SK-N-MC (cell line): ENCODE measurements at places on chromosomes 12 and 14.

GRCh38 chr12:42638697-42639096 is 49.2 kb upstream of the PRICKLE1 start:
- no peak for DNase-seq

DNA sequence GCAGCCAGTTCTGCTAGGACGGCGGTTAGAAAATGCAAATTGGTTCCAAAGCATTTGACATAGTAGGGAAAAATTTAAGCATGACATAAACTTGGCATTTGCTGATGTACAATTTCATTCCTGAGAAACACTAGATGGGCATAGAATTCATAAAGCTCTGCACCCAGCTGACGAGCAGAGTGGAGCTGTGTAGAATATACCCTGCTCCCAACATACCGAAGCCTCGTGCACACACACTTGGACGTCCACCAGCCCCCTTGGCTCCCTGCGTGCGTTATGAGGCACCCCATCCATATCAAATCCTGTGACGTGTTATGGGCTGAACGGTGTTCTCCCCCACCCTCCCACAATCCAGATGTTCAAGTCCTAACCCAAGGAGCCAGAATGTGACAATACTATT is 65.4 kb downstream of the CLMN start:
- DNase-seq: no peak

GRCh38 chr12:109653890-109654289 is 59.7 kb upstream of the FAM222A start:
- no peak for DNase-seq

DNA sequence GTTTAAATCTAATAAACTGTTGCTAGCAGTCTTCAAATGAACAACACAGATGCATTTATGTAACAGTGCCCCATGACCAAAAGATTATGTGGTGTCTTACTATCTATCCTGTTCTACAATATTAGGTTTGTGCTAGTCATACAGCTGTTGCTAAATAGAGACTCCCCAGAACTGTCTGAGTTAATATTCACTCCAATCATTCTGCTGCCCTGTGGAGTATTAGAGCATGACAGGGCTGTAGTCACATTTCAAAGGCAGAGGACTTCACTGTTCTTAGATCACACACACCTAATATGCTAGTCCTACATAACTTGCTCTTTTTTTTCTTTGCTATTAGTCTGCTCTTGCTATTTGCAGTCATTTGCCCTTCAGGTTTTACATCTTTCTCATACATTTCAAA is 157.6 kb upstream of the MDGA2 start:
- no peak for DNase-seq

- DNase-seq: no peak
These were observed 54.1 kb downstream of the AK7 start for GRCh38 chr14:96445844-96446710.

- no peak for DNase-seq
These were observed 2.4 kb downstream of the VRK1 start for GRCh38 chr14:96799489-96800054.

DNA sequence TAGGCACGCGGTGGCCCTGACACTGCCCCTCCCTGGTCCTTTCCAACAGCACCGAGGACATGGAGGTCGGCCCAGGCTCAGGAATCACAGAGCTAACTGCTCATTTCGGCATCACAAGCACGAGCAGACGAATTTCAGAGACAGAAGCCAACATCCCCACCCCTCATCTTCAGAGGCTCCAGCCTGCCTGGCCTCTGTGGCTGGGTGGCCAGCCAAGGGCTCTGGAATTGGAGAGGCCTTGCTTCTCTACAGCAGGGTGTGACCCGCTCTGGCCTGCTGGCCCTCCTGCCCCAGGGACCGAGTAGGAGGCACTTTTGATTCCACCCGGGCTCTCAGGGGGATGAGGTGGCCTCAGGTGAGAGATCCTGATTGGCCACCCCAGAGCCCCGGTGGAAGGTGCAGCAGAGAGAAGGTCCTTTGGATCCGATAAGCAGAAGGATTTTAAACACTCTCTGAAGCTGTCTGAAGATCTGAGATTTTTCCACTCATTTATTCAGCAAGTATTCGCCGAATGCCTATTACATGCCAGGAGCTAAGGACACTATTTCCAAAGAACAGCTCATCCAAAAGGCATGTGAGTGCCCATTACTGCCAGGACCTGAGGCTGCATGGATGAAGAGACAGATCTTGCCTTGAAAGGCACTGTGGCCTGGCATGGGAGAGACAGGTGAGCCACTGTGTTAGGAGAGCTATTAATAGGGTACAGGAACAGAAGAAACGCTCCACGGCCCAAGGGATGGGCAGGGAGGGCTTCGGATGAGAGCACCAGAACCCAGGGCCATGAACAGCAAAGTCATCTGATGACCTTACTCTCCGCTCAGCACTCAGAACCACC is 10.2 kb downstream of the BAG5 start:
- no peak for DNase-seq

DNA sequence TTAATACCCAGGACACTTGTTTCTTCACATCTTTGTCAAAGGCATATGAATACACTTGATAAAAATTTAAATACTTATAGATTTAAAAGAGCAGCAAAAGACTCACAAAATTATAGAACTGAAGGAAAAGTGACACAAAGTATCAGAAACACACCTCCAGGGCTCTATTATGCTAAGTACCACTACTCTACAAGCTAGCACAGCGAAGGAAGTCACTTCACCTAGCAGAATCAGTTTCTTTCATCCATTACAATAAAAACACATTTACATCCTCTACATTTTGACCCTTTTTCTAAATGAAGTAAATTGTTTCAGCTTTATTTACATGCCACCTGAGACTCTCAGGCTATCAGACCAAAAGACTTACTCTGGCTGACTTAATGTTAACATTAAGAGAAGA is 26.6 kb upstream of the PTPRB start:
- no peak for DNase-seq
